Activated naive CD4-positive, alpha-beta T cell (primary cell): ENCODE measurements at places on chromosomes 2 and 18.

DNA sequence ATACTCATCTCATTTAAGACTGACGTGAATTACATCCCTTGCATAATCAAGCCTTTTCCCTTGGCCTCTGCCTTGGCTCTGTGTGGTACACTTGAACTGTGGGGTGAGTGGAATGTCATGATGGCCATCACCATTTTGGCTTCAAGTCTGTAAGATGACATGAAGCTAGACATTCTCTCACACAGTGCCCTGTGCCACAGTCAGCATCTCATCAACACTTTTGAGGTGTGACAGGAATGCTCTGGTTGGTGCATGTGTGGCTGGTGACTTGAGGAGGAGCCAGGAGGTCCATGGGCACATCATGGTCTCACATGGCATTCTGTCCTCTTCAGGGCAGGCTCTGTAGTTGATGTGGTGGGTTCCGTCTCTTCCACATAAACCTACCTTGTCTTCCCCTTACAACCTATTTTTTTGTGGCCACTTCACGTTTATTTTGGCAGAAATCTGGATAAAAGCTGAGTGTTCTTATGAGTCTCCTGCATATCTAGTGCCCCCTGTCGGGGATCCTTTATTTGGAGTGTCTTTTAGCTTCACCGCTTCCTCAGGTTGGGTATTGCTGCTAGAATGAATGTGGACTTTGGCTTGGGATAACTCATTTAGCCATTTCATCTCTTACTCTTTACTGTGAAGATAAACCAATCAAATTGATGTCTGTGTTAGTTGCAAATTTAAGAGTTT lies 28.1 kb downstream of the MAP4K4 start:
- DNase-seq = no peak

GRCh38 chr18:59006461-59007067 lies 133.1 kb upstream of the SEC11C start:
- no peak for DNase-seq

DNA sequence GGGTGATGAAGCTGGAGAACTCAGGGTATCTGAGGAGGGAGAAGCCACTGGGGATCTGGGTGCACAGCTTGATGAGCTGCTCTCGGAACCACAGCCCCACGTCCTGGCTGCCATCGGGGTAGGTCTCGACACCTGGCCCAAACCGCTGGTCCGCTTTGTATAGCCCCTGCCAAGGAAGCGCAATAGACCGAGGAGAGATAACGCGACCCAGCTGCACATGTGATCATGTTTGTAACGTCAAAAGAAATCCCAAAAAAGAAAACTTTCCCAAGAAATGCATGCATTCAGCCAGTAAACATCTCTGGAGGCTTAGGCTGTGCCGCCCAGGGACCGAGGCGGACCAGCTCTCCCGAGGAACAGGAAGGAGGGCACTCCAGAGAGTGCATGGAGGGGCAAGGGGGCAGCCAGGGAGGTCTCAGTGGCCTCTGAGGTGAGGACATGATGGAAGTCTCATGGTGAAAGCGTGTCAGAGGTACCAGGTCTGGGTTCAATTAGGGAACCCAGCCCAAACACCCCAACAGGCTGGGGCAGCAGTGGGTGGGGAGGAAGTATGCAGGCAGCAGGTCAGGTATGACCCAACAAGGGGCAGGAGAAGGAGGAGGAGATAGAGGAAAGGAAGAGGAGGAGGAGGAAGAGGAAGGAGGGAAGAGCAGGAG lies 28.3 kb downstream of the ANKMY1 start:
- DNase-seq = no peak

DNA sequence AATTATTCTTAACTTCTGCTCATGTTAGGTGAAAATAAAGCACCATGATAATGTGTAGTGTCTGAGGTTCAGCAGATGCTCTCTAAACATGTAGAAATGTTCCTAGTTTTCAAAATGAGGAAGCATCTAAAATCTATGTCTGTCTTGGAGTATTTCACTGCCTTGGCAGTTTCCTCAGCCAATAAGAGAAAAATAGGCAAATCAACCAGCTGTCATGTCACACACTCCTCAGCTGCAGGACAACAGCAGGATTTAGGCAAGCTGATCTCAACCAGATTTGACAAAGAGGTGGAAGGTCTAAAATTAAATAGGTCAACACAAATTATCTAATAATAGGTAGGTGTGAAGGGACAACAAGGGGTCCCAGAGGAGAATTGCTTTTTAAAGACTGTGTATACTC lies 164.1 kb upstream of the BOD1L2 start:
- no peak for DNase-seq

- no peak for DNase-seq
Measured at GRCh38 chr2:176147800-176148496, 3.4 kb upstream of the HOXD4 start.

- DNase-seq = no peak
Measured at GRCh38 chr2:234528410-234529148, 31.7 kb upstream of the ARL4C start.

GRCh38 chr2:100013892-100014677 lies 128.3 kb downstream of the AFF3 start:
- no peak for DNase-seq

GRCh38 chr2:38700881-38701458 lies 35.1 kb downstream of the GALM start:
- DNase-seq = no peak

DNA sequence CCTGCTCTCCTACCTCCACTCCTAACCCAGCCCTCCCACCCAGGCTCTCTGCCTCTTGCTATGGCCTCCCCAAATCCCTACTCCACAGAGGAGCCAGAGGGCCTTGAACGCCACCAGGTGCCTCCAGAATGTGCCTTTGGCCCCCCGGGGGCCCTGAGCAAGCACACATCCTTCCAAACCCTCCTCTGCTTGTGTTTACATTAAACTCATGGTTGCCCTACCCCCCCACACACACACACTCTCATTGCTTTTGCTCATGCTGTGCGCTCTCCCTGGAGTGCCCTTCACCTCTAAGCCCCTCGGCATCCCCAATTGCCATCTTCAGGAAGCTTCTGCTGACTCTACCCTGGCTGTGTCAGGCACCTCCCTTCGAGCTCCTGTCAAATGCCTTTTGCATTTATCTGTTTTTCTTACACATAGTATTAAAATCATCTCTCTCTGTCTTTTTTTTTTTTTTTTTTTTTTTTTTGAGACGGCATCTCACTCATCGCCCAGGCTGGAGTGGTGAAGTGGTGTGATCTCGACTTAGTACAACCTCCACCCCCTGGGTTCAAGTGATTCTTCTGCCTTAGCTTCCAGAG lies 16.3 kb upstream of the TET3 start:
- DNase-seq = no peak

- no peak for DNase-seq
Measured at GRCh38 chr18:22363867-22364463, 53.8 kb downstream of the CTAGE1 start.

DNA sequence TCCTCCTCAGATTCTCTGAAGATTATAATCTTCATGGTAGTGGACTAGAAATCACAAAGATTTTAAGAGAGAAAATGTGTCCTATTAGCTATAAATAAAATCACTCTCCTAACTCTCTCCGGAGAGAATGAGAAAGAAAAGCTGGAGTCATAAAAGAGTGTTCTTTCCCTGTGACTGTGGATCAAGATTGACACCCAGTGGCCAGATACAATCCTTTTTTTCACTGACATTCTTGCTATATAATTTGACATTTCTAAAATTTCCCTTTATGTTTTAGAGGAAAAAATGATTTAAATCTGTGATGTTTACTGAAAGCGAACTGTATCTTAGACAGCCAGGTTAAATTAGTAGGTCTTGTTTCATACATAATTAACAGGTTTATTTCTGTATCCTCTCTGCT lies 35.4 kb upstream of the LRP2 start:
- DNase-seq = no peak

GRCh38 chr2:225937625-225938187 lies 538.2 kb downstream of the NYAP2 start:
- DNase-seq = no peak

- DNase-seq = no peak
Measured at GRCh38 chr2:100877555-100877954, 57.6 kb downstream of the NPAS2 start.

DNA sequence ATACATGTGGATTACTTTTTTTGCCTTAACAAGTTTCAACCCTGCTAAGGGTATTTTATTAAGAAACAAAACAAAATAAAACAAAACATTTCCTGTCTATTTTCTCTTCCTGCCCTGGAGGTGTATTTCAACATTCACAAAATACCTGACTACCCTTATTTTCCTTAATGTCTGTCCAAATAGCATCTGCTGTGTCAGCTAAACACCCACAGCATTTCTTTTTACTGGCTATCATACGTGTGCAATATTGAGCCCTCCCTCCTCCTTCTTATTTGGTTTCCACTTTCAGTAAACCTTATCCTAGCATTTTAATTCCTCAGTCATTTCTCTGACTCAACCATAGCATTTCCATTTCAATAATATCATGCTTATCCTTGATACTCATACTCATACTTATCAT lies 1420.0 kb upstream of the ZEB2 start:
- no peak for DNase-seq

DNA sequence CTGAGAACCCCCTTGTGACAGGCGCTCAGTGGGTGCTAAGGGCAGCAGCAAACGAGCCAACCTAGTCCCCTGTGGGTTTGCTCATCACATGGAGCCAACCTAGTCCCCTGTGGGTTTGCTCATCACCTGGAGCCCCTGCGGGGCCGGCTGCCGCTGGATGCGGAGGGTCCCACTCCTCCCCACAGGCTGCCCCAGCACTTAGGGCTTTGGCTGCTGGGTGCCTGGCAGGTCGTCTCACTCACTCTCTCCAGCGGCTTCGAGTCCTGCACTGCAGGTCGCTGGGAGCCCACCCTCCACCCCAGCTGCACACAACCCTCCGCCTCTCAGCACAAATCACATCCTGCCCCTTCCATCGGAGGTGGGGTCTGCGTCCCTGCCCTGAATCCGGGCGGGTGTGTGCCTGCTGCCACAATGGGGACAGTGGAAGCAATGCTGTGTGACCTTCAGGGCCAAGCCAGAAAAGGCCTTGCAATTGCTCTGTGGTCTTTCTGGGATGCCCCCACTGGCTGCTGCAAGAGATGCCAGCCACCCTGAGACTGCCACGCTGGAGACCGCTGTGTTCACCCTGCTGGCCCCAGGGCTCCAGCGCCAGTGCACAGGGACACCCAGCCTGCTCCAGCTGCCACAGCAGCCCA lies 248.1 kb upstream of the SALL3 start:
- no peak for DNase-seq

- DNase-seq = no peak
Measured at GRCh38 chr2:178070824-178071223, 1.8 kb downstream of the PDE11A start.

- DNase-seq = no peak
Measured at GRCh38 chr2:109535217-109535946, 78.4 kb downstream of the SEPTIN10 start.

GRCh38 chr2:166230024-166230723 lies 102.4 kb upstream of the SCN1A start:
- no peak for DNase-seq
